Midbrain (tissue), 1 donor: ENCODE measurements at places on chromosomes 2 and 18.
A peak's percentile ranks its signal among the peaks of the same experiment; 100 is the strongest.

DNA sequence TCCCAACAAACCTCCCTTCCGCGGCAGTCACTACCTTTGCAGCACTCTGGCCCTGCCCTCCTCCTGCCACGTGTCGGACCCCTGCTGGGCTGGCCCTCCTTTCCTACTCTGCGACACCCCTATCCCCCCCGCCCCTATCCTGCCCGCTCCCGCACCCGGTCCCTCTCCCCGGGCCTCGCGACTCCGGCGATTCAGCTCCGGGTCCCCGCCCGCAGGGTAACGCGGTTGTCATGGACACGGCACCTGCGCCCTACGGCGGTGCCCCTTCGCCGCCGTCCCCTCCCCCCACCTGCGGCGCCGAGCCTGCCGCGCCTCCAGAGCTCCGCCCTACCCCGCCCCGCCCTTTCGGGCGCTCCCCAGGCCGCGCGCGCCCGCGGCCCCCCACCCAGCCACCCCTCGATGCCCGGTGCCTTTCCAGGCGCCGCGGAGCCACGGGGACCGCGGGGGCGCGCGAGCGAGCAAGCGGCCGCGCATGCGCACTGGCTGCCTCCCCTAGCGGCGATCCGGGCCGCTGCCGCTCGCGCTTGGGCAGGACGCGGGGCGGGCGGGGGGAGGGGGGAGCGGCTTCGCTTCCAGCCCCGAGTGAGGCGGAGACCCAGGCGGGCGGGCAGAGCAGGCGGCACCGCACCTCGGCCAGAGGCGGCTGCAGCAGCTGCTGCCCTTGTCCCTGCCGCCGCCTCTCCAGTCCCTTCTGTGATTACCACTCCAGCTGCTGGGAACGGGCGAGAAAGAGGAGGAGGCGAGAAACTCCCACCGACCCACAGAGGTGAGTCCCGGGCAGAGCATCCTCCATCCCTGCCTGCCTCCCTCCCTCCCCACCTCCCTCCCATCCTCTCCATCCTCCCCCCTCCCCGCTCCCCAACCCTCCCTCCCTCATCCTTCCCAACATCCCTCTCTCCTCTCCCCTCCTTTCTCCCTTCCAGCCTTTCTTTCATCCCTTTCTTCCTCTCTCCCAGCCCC lies at the start of gene CTNNA2:
CTNNA2 (plus strand) TSS at position 610 of the 960 bp plus-strand sequence.
- DNase-seq = peak; percentile 85

GRCh38 chr2:16604236-16604635 lies 61.4 kb downstream of the CYRIA start:
- no peak for DNase-seq

DNA sequence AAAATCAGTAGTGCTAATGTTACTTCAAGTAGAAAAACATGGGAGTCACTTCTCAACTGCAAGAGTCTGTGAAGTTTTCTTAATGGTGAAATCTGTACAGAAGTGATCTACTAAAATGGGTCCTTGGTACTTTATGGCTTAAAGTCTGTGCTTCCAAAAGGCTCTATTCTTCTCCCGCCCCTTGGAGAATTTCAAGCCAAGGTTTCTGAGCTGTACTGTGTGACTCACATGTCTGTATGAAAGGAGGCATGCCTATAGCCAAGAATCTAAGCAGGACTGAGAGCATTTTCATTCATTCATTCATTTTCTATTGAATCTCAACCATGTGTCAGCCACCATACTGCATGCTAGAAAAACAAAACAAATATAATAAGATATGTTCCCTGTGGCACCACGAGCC lies 19.8 kb upstream of the DDX18 start:
- no peak for DNase-seq

- no peak for DNase-seq
Measured at GRCh38 chr18:65859075-65859474, 108.3 kb downstream of the CDH7 start.

GRCh38 chr2:84782717-84783442 lies 98.0 kb downstream of the TRABD2A start:
- DNase-seq = no peak

DNA sequence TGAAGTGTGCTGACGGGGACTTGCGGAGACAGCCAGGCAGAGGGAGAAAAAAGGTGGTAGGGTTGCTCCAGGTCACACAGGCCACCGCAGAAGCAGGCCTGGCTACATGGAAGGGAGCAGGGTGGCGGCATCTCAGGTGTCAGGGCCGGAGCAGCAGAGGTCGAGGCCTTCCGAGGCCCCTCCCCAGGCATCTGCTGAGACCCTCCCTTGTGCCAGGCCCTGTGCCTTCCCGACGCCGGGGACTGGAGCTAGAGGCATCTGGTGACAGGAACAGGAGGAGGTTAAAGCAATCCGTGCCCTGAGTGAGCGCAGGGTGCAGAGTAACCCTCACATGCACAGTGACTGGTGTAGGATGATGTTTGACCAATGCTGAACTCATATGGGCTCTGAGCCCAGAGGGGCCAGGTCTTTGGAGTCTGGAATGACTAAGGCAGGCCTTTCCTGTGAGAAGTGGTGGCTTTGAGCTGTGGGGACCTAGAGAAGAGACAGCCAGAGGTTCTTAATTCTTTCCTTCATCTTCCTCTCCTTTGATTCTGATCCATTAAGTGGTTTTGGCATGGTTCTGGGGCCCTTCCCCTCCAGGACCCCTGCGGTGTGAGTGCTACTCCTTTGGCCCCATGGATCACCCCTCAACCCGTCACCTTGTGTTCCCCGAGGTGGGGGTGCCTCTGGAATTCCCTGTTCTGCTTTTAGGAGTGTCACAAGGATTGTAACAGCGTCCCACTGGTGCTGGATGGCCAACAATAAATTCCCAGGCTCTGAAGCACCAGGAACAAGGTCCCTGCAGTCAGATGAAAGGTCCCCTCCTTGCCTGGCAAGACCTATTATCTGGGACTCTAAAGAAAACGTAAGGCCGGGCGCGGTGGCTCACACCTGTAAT lies 72.1 kb downstream of the KLHL29 start:
- DNase-seq = no peak

GRCh38 chr2:9099341-9099751 lies 95.9 kb upstream of the MBOAT2 start:
- DNase-seq = no peak

DNA sequence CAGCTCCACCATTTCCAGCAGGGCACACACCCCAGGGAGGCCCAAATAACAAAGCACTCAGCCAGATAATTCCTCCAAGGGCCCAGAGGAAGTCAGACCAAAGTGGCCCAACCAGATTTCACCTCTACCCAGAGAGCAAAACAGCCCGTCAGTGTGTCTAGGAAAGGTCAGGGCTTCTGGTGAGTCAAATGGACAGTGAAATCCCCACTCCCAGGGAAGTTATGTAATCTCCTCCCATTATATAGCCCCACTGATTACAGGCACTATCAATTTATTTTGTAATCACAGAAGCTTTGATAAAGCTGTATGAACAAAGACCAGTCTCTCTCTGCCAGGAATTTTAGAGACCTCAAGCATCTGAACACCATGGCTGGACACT lies 4.0 kb downstream of the B4GALT6 start:
- DNase-seq = no peak

DNA sequence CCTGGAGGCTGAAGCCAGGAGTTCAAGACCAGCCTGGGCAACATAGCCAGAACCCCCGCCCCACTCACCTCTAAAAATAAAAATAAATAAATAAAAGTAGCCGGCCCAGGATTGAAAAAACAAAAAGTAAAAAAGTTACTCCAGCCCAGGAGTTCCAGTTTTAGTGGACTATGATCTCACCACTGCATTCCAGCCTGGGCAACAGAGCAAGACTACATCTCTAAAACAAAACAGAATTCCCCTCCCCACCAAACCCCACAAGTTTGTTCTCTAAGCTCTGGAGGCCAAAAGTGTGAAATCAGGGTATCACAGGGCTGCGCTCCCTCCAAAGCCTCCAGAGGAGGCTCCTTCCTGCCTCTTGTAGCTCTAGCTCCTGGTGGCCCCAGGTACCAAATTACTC lies 1.7 kb downstream of the D2HGDH start:
- DNase-seq = no peak

DNA sequence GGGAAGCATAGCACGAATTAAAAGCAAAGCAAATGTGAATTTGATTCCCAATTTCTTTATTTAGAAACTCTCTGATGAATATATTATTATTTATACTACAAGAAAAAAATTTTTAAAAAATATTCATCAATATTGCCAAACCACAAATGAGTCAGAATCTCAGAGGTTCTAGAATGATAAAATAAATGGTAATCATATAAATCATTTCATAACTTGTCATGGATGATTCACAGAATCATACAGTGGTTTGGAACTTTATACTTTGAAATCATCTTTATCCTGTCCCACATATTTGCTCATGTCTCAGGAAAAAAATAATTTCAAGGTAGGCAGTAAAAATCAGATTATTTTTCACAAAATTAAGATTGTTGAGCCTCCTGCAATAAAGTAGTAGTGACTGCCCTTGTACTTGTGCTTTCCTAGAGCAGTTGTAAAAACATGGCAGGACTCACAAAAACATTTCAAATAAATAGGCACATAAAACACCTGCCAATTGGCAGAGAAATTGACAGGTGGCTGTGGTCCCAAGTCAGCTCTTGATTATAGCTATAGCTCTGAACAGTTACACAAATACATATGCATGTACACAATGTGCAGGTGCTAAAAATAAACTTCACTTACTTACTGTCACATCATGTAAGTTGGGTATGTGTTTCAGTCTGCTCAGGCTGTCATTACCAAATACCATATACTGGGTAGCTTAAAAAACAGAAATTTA lies 273.9 kb upstream of the SESTD1 start:
- DNase-seq = no peak

DNA sequence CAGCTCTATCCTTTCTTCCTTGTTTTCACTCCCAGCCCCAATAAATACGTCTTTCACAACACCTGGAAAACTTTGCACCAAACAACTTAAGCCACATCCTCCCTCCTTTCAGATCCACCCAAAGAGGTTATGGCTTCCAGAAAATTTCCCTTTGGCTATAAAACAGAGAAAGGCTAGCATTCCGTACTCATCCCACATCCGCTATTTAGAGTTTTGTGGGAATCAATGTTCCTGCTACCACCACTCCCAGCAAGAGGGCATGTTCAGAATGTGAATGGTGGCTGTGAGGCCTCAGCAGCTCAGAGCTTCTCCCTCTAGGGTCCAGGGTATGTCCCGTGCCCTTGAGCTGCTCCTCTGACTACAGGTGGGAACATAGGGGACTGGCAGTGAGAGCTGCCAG lies 214.6 kb downstream of the NCK2 start:
- no peak for DNase-seq

DNA sequence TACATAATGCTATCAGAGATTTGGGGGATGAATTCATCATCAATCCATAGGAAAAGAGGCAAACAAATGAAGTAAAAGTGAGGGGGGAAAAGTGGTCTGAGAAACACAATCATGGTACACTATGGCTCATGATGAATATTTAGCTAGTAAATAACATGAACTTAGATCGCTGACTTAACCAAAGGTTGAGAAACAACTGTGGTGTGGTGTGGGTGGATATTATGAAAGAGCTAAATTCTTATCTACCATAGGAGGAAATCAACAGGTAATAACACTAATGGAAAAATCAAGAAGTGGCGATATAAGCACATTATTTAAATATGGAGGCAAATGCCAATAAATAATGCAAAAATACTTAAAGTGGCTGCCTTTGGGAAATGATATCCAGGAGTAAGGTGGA lies 12.2 kb upstream of the TPRKB start:
- DNase-seq = no peak

- DNase-seq = no peak
Measured at GRCh38 chr18:43875511-43875910, 598.2 kb upstream of the SYT4 start.
